Mesenchymal stem cell (in vitro differentiated cells and primary cell): ENCODE measurements at places on chromosomes 4 and X.

DNA sequence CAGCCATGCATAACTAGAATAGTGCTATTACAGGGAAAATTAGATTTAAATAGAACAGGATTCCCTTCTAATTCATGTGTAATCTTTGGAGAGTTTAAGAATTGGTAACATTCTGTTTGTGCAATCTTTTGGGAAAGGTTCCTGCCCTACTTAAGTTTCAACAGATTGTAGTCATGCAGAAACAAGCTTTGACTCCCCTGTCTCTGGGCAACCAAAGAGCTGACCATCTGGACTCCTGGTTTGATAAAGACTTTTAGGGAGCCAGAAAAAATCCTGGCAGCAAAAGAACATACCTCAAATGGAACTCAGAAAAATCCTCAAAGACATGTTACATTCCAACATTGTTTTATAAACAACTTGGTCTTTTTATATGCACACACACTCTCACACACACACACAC is 191.1 kb upstream of the NEIL3 start:
- DNase-seq: peak; percentile 56

GRCh38 chrX:76850851-76851250 is 423.3 kb downstream of the MAGEE1 start:
- no peak for DNase-seq

GRCh38 chr4:168304744-168305459 is 13.7 kb downstream of the DDX60 start:
- DNase-seq: peak; percentile 84

DNA sequence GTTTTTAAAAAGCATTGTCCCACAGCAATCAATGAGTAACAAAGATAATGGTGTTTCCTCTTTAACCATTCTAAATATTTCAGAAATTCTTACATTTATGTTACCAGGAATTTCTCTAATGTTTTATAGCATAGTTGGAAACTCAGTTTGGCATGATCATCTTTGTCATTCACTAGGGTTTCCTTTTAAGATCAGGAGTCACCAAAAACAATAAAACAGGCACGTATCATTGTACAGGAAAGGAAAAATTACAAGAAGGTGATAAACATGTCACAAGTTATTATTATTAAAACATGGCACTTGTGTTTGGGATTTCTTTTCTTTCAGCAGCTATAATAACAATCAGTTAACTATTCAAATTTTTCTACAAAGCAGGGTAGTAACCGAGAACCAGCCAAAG is 84.0 kb downstream of the SLC10A7 start:
- DNase-seq: no peak

DNA sequence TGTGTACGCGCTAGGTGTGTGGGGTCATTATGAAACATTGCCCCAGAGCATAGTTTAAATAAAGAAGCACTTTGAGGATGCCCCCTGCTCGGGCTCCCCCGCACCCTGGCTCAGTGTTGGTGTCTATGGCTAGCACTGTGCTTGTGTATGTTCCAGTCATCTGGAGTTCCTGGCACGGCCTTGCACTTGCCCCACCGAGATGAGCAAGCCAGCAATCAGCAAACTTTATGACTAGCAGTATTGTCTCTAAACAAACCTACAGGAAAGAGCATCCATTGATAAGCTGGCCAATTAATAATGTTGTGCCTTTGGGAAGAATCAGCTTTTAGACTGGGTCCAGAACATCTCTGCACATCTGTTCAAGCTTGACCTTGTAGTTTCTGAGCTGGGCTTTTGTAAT is 707 bp upstream of the SHROOM4 start:
- peak; percentile 51 for DNase-seq

DNA sequence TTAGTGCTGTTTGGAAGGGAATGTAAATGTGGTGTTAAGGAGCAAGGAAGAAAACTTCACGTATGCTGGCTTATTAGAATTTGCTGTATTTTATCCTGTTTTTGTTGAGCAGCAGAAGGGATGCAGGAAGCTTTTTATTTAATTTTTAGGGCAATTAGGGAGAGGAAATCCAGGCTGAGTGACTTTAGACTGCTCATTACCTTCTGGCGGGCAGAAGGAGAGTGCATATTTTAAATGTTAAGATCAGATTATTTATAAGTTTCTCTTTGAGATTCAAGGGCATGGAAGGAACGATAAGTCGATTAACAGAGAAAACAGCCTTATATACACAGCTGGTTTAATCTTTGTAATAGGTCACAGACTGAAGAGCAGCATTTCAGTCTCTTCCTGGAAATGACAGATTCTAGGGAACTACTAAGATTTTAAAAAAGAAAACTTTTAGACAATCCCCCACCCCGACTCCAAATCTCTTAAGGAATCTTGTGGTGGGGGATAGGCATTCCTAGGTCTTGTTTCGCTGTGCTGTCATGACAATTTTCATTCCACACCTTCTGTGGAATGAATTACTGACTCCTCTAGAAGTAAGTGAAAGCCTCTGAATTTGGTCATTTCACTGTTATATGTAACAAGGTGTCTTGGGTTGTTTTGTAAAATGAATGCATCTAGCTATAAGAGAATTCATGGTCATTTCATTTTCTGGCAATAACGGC is 402.5 kb downstream of the RAPGEF2 start:
- no peak for DNase-seq

GRCh38 chr4:81049907-81050306 is 19.4 kb downstream of the BMP3 start:
- DNase-seq: no peak

GRCh38 chr4:75555294-75556164 is at the start of gene ODAPH:
Gene ODAPH, plus strand, starts transcription at chr4:75556066. Its CDS starts 17 bp downstream, at chr4:75556083.
- DNase-seq: peak; percentile 59

GRCh38 chrX:100643212-100643611 is 787 bp upstream of the SRPX2 start:
- no peak for DNase-seq

GRCh38 chr4:1523907-1524636 is 117.8 kb upstream of the NKX1-1 start:
- no peak for DNase-seq

DNA sequence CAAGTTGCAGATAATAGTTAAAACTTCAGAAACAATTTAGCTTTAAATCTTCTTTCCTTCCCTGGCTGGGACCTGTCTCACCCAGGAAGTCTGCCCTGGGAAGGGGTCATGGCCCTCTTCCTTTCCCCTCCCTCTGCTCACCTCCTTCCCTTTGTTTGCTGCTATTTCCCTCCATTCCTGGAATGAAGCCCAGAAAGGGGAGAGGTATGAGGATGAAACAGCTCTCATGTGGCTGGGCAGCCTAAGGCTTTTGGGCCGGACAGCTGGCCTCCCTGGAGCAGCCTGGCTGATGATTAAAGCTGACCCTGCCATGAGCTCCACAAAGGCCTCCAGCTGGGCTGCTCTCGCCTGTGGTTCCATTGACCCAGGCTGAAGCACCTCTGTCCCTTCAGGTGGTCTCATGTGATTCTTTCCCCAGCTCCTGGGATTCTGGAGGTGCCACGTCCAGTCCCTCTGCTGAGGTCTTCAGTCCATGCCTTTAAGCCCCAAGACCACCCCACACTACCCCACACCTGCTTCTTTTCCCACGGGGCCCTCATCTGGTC is 202.1 kb downstream of the PTTG2 start:
- DNase-seq: peak; percentile 85

- DNase-seq: no peak
Measured at GRCh38 chrX:134706138-134706537, 47.9 kb upstream of the PLAC1 start.

DNA sequence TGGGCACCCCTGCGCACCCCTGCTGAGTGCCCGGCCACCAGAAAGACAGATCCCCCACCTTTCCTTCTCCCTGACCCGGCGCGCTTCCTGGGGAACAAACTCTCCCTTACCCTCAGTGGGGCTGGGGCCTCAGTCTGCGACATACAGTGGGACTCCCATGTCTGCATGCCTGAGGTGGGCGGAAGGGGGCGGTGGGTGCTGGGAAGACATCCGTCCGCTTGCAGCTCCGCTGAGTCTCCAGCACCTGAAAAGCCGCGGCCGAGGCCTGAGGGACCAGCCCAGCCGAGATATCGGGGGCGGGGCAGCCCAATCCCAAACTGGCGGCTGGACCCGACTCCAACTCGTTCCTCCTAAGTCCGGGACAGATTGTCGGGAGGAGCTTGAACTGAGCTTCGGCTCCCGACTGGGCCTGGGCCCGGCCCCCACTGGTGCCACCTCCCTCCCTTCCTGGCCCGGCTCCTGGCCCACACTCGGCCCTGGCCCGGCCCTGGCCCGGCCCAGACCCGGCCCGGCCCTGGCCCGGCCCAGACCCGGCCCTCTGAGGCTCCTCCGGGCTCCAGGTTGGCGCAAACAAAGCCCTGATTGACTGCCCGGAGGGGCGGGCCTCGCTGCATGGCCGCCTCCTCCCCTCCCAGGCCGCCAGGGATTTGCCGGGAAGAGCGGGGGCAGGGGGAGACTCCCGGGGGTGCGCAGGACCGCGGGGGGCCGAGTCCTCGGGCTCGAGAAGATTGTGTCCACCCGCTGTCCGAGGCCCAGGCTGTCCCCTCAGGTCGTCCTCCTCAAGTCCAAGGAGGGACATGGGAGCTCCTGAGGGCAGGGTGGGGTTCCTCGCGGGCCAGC is 877 bp upstream of the SLC16A2 start:
- DNase-seq: peak; percentile 57

- peak; percentile 10 for DNase-seq
Measured at GRCh38 chrX:120238933-120239332, 11.7 kb upstream of the ZBTB33 start.

- no peak for DNase-seq
Measured at GRCh38 chr4:177400030-177400429, 42.2 kb downstream of the AGA start.

DNA sequence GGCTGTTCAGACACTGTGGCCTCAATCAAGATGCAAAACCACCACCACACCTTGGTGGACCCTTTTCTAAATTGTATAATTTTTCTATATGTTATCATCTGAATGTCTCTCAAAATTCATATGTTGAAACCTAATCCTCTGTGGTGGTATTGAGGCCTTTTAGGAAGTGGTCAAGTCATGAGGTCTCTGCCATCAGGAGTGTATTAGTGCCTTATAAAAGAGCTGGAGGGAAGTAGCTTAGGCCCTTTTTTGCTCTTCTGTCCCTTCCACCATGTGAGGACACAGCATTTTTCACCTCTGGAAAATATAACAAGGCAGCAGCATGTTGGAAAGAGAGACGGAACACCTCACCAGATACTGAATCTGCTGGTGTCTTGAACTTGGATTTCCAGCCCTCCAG is 30.5 kb upstream of the DKK2 start:
- no peak for DNase-seq

DNA sequence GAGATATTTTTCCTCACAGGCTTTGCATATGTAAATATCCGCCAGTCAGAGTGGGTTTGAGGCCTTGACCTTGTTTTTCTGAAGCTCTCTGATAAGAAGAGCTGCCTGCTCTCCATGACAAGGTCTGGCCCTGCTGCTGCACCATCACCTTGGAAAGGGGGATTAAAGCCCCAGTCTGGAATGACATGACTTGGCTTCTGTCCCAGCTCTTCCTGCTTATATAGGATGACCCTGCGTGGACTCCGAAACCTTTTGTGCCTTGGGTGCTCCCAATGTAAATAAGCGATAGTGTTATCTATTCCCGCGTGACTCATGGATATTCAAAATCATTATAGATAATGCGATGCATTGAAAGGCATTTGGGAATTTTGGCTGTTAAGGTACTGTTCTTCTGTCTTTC is 139.3 kb downstream of the BMPR1B start:
- no peak for DNase-seq

DNA sequence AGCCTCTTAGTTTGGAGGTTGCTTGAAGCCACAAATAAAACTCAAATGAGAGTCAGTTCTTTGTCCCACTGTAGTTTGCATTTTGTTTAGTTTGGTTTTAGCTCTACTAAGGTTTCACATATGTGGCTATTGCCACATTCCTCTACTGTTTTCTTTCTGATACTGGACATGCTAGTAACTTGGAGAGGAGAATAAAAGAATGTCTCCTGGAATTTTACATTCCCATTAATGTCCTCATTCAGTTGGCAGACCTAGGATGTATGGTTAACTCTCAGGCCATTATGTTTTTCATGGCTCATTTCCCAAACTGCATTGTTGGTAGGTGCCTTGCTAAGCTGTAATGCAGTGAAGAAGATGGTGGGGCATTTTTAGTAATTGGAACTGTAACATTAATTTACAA is 29.9 kb downstream of the UPRT start:
- no peak for DNase-seq

DNA sequence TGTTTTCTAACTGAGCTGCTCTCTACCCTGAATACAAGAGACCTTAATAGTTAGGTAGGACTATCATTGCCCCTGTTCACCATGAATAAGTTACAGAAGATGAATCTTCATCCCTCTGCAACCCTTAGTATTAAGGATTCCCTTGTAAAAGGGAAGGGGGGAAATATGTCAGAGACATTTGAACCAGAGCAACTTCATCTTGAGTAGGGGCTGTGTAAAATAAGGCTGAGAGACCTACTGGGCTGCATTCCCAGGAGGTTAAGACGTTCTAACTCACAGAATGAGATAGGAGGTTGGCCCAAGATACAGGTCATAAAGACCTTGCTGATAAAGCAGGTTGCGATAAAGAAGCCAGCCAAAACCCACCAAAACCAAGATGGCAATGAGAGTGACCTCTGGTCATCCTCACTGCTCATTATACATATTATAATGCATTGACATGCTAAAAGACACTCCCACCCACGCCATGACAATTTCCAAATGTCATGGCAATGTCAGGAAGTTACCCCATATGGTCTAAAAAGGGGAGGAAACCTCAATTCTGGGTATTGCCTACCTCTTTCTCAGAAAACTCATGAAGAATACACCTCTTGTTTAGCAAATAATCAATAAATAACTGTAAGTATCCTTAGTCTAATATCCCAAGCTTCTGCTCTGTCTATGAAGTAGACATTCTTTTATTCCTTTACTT is 19.5 kb upstream of the TMPRSS11B start:
- DNase-seq: no peak

GRCh38 chr4:38519666-38520065 is 144.3 kb upstream of the KLF3 start:
- DNase-seq: no peak

DNA sequence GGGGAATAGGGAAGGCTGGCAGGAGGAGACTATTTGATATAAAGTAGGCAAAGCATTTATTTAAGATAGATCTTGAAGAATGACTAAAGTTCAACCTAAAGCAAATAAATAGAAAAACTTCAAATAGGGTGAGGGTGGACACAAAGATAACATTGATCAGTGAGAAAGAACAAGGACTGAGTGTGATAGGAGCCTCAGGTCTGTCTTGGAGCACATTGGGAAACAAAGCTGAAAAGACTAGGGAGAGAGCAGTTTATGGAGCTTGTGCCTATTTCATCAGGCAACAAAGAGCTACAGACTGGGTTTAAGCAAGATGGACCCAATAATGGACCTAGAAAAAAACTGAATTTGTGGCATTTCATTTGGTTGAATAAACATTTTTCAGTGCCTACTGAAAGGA is 425.6 kb downstream of the SMARCA1 start:
- DNase-seq: no peak

GRCh38 chr4:93063325-93063724 is 759.6 kb downstream of the GRID2 start:
- DNase-seq: no peak

DNA sequence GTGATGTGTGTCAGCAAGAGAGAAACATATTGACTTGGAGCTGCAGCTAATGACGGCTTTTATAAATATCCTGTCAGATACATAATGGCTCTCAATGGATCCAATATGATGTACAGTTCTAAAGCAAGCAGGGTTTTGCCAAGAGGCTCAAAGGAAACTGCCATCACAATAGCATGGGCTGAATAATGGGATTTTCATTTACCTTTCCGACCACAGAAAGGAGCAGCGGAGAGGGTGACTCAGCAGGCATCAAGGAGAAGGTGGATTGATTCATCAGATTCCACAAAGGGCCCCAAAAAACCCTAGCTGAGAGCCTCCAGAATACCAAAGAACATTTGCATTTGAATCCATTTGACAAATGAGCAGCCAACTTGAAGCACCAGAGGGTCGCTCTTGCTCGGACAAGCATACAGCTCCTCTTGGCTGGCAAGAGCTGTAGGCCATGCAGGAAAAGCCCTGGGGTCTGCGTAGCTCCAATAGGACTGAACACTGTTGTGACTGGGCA is 355.7 kb upstream of the NOCT start:
- no peak for DNase-seq
